Esophagus squamous epithelium (tissue), 5 donors: ENCODE measurements at places on chromosomes 16 and 17. TPM values are rescaled to one million over a fixed set of nuclear protein-coding genes. Genes with fewer than 3 reads are reported as not detected.

The SYT17 gene
- total RNA-seq = 6.0 TPM

DNA sequence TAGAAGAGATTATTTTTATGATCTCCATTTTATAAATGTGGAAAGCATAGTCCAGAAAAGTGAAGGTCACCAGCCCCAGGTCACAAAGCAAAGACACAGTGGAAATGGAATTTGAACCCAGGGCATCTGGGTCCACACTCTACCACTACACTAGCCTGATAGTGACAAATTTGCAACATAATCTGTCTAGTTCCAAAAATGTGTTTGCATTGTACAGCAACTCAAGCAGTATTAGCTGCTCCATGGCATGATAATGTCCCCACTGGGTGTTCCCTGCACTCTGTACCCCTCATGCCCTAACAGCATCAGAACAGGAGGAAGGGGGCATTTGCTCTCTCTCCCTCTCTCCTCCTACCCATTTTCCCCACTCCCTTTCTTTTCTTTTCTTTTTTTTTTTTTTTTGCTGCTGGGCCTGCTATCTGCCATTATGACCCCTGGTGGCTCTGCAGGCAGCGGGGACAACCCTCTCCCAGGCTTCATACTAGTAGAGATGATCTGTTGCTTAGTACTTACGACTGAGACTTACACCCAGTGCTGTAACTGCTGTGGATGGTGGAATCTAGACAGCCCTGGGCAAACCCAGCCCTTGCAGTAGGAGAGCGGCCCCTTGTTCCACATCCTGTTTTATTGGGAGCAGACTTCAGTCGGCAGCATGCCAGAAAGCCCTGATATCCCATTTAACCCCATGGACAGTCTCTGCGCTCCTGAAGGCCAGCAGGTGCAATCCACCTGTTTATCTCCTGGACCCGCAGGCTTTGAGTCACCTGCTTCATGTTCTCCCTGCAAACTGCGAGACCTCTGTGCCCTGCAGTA, 306.3 kb downstream of the SOX9 start:
- H3K36me3 ChIP-seq = no peaks in the 10 kb centered on the region
- no peaks in the 10 kb centered on the region for H3K27me3 ChIP-seq
- no peak overlapping the region for H3K27ac ChIP-seq
- no peak for DNase-seq
- no peak overlapping the region for H3K4me3 ChIP-seq
- peaks cover 6% of the 10 kb centered on the region for H3K4me1 ChIP-seq

- no peak for DNase-seq
- no peaks in the 10 kb centered on the region for H3K27me3 ChIP-seq
- peaks cover 15% of the 10 kb centered on the region for H3K4me1 ChIP-seq
- no peak overlapping the region for H3K4me3 ChIP-seq
Observed at GRCh38 chr17:77783991-77784820, 174.3 kb upstream of the TNRC6C start.

DNA sequence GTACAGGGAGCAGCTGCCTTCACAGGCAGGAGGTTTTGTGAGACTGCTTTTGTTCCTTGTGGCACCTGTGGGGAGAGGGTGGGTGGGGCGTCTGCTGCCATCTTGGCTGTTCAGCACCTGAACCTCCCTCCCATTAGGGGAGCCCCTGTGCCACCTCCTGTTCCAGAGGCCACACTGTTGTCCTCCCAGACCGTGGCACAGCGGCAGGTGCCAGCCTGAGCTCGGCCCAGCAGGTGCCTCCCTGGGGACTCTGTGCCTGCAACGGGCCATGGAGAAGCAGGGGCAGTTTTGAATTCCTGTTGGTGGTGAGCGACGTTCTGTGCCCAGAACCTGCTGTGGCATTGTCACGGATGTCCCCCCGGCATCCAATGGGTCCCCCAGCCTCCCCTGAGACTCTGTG, 9.9 kb downstream of the LGALS3BP start:
- peaks cover 22% of the 10 kb centered on the region for H3K4me1 ChIP-seq
- H3K27ac ChIP-seq = no peak overlapping the region
- no peak for DNase-seq
- peaks cover 49% of the 10 kb centered on the region for H3K36me3 ChIP-seq
- no peak overlapping the region for H3K4me3 ChIP-seq

The CDR2L gene
- 7.2 TPM for total RNA-seq

GRCh38 chr16:66471264-66471663, 44.2 kb downstream of the BEAN1 start:
- H3K4me1 ChIP-seq = no peaks in the 10 kb centered on the region
- peaks cover 31% of the 10 kb centered on the region for H3K27me3 ChIP-seq
- H3K27ac ChIP-seq = no peak overlapping the region
- no peaks in the 10 kb centered on the region for H3K36me3 ChIP-seq

- no peaks in the 10 kb centered on the region for H3K27me3 ChIP-seq
- peak overlapping the region; percentile 76 for H3K27ac ChIP-seq
- no peak for DNase-seq
Observed at GRCh38 chr16:11629071-11630030, 38.9 kb upstream of the SNN start.

The MC1R gene
- total RNA-seq = 1.1 TPM

The ARHGDIG gene
- not detected for total RNA-seq

DNA sequence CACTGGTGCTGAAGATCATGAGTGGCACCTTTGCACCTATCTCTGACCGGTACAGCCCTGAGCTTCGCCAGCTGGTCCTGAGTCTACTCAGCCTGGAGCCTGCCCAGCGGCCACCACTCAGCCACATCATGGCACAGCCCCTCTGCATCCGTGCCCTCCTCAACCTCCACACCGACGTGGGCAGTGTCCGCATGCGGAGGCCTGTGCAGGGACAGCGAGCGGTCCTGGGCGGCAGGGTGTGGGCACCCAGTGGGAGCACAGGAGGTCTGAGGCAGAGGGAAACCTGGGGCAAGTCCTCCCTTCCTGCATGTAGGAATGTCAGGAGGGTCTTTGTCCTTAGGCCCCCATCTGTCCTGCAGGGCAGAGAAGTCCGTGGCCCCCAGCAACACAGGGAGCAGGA, 6.5 kb upstream of the TRAF4 start:
- no peak overlapping the region for H3K27ac ChIP-seq
- H3K36me3 ChIP-seq = peaks cover 7% of the 10 kb centered on the region
- no peak for DNase-seq
- no peak overlapping the region for H3K4me3 ChIP-seq
- H3K27me3 ChIP-seq = no peaks in the 10 kb centered on the region
- H3K4me1 ChIP-seq = no peaks in the 10 kb centered on the region

The RNF222 gene
- total RNA-seq = 21.8 TPM

- no peak overlapping the region for H3K27ac ChIP-seq
- DNase-seq = no peak
- H3K4me1 ChIP-seq = peaks cover 20% of the 10 kb centered on the region
- peaks cover 4% of the 10 kb centered on the region for H3K27me3 ChIP-seq
Observed at GRCh38 chr16:88527186-88527936, 42.8 kb upstream of the ZC3H18 start.

The GRIN2A gene
- total RNA-seq = 0.30 TPM

The TBC1D3D gene
- total RNA-seq = not detected

The LPCAT2 gene
- 21.7 TPM for total RNA-seq
